ENCODE measurements at places on chromosomes 7 and 10. TPM values are rescaled to one million over a fixed set of nuclear protein-coding genes. Genes with fewer than 3 reads are reported as not detected.

NEUROG3 gene
- not detected for total RNA-seq

WASHC2A gene
- 54.4 TPM for total RNA-seq

RNF32 gene
- 1.1 TPM for total RNA-seq

OR9A2 gene
- total RNA-seq, result not detected

GRM3 gene
- not detected for total RNA-seq

JAKMIP3 gene
- total RNA-seq, result not detected

RASA4 gene
- total RNA-seq, result 1.7 TPM

SERPINE1 gene
- total RNA-seq, result 18.5 TPM

WAC gene
- 105 TPM for total RNA-seq

Measured in nasal cavity respiratory epithelium epithelial cell of viscerocranial mucosa (primary cell).